SK-N-SH treated with all-trans-retinoic acid at 6 μM for 48 hours (cell line): ENCODE measurements at places on chromosomes 6 and 20.

- ATAC-seq, result no peak
Measured at GRCh38 chr6:401994-402640, 10.6 kb downstream of the IRF4 start.

DNA sequence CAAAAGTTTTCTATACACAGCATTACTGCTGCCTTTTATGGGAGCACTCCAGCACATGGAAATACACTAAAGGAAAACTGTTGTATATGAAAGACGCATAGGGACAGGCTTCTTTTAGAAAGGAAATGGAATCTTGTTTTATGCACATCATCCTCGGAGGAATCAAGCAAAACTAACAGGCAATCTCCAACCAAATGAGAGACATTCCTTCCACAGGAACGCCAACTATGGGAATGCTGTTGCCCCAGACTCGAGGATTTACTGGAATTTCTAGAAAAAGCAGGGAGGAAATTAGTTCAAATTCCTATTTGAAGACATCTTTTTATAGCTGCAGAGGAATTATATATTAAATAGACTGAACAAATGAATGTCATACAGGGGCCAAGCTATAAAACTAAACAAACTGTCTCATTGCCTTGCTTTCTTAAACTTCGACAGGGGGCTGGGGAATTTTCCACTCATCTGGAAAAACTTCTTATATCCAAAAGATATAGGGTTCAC lies 52.2 kb downstream of the LYRM4 start:
- ATAC-seq, result no peak

GRCh38 chr20:47725248-47725973 lies 59.9 kb downstream of the SULF2 start:
- peak; percentile 84 for ATAC-seq

GRCh38 chr20:23061262-23061661 lies 11.8 kb upstream of the THBD start:
- ATAC-seq, result no peak

DNA sequence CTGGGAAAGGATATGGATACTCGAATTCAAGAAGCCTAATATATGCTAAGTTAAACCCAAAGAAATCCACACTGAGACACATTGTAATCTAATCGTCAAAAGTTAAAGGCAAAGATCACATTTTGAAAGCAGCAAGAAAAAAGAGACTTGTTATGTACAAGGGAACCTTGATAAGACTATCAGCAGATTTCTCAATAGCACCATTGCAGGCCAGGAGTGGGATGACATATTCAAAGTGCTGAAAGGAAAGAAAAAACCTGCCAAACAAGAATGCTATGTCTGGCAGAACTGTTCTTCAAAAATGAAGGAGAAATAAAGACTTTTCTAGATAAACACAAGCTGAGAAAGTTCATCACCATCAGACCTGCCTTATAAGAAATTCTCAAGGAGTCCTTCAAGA lies 75.2 kb downstream of the COL21A1 start:
- no peak for ATAC-seq

- ATAC-seq, result no peak
Measured at GRCh38 chr20:8744228-8744844, 324.6 kb upstream of the PLCB4 start.

DNA sequence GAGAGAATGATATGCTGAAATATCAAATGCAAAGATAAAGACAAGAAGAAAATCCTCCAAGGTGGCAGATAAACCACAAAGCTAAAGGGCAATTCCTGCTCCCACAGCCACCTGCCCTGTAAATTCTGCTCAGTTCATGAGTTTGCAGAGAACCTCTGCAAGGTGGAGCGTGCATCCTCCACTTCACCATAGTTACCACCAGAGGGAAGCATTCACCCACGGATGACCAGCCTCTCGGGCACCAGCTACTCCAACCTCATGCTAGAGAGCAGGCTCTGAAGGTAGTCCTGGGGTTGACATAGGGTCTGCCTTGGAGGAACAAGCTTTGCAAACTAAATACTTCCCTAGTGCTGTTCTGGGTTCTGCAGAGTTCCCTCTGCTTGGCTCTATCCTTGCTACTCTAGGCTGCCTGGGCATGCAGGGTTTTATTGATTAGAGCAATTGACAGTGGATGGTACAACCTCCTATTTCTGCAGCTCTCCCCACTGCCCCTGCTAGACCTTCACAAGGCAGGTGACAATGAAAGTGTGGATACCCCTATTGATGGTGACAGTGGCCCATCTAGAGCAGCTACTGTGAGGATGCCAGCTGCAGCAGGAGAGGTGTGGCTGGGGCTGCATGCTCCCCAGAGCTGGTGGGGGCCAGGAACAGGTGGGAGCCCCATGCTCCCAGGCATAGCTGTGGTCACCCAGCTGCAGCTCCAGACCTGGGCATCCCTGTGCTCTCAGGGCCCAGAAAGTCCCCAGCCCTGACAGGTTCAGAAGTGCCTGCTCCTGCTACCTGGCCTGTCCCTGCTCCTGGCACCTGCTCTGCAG lies 51.1 kb downstream of the GGTLC1 start:
- peak; percentile 70 for ATAC-seq

GRCh38 chr20:19371112-19371511 lies 158.7 kb downstream of the SLC24A3 start:
- ATAC-seq, result no peak

DNA sequence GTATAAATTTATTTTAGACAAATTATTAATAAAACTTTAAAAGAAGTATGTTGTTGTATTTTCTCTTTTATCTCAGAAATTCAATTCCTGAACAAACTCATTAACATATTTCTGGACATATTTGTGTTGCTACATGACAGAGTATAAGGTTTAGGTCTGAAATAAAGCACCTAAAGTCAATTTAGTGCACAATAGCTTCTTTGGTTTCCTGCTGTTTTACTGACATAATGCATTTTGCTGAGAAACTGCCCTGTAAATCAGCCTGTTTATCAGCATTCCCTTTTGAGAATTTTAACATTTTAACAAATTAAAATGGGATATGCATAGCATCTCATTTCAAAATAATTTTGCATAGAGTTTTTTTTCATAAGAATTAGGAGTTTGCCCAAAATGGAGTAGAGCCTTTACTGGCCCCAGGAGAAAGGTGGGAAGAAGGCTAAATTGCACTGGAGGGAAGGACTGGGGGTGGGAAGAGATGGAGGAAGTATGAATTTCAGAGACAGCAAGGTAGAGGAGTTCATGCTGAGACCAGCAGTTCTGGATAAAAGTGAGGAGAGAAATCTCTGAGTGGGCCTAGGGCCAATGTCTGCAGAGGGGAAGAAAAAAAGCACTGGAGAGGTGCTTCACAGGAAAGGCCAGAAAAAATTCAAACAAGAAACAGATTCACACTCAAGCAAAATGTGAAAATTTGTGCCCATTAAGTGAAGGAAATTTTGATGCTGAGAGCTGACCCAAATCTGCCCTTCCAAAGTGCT lies 324.2 kb upstream of the HSF2 start:
- no peak for ATAC-seq

- no peak for ATAC-seq
Measured at GRCh38 chr20:12371990-12372389, 454.3 kb downstream of the BTBD3 start.

GRCh38 chr6:156281266-156281665 lies 495.9 kb upstream of the ARID1B start:
- no peak for ATAC-seq

DNA sequence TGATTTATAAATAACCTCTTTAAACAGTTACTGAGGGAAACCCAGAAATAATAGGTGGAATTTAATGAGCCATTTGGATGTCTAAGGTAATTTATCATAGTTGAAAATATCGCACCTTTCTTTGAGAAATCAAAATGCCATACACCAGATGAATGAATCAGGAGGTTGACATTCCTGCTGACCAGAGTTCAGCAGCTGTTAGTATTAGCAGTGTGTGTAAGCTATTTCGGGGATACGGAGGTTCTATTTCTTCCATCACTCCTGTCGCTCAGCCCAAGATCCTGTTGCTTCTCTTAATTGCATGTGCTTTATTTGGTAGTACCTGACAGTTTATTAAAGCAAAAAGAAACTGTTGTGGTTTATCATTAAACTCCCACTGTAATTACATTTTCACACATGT lies 67.1 kb downstream of the HDGFL1 start:
- ATAC-seq, result no peak

DNA sequence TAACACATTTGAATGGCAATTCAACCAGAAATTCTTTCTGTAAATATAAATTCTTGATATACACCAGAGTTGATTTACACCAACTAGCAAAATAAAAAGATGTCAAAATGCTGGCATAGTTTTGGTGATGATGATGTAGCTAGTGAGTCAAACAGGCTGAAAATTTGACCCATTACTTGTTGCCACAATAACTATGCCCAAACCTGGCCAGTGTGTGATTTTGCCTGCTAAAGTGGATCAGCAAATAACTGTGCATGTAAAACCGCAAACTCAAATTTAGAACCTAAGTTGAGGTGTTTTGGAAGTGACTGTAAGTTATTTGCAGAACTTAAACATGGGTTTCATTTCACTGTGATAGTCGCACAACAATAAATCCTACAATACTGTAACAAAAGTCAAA lies 125.9 kb downstream of the KIF6 start:
- ATAC-seq, result no peak

DNA sequence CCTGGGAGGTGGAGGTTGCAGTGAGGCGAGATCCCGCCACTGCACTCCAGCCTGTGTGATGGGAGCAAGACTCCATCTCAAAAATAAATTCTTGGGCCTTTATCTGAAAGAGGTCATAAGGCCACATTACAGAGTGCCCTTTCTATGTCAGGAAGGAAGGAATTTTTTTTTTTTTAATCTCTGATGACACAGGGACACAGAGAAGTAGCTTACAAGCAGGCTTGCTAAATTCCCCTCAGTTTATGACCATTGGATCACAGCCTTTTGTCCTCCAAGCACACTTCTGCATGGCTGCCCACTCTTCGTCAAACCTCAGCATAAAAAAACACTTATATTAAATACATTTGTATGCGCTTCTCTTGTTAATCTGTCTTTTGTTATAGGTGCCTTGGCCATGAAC lies 7.5 kb upstream of the IFNGR1 start:
- no peak for ATAC-seq

DNA sequence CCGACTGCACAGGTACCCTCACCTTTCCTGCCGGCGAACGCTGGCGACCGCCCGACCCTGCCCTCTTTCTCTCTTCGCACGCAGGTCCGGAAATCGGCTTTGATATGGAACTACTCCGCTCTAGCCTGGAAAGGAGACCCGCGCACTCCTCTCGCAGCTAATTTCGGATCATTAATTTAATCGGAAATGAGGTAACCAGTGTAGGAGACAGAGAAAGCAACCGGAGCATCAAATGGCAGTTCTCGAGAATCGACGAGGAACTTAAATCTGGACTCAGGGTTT lies 949 bp upstream of the ATXN1 start:
- peak; percentile 8 for ATAC-seq

DNA sequence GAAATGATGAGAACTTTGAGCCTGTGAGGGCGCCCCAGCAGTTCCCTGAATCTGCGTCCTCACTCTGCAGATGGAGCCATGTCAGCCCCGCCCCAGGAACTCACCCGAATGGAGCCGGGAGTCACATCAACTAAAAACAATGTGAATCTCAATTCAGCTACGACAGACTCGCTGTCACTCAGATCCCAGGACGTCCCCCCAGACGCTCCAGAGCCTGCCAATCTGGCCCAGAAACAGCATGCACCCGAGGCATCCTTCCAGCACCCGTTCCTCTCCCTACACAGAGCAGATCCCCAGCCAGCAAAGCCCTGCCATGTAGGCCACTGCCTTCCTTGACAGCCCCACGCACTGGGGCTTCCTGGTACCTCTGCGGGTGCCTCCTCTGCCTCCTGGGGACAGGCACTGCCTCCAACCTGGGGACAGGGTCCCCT lies 248.0 kb downstream of the TTLL2 start:
- no peak for ATAC-seq

DNA sequence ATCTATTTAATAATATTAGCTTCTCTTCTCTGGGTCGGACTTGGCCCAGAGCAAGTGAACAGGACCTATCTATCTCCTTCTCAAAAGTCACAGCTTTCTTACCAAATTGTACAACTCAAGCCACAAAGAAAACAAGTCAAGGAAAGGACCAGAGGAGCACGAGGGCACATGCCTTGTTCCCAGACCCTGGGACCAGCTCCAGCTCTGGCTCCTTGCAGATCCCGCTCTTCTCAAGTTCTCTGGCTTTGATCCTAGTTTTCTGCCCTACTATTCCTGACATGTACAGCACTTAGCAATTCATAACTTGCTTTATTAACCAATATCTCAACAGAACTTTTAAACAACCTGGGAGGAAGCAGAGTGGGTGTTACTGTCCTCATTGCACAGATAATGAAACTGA lies 185.9 kb downstream of the ESR1 start:
- ATAC-seq, result no peak

DNA sequence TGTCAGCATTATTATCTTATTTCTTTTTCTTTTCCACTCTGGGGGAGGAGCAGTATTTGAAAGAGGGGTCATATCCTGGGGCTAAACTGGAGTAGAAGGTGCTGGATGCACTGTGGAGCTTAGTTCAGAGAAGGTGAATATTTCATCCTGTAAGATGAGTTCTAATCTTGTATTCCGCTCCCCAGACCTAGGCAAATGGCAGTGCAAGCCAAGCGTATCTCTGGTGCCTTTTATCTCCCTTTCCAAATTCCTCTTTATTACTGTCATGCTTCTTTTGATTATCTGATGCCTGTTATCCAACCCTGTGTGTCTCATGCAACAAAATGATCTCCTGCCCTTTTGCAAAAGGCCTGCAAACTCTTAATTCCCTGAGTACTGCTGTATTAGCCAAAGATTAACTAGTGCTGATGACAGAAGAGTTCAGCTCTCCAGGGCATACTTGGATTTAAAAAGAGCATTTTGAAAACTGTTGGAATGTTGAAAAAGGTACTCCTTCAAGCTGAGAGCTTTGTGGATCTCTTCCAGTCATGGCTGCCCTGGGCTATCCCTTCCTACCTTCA lies 138.0 kb downstream of the CARMIL1 start:
- no peak for ATAC-seq

DNA sequence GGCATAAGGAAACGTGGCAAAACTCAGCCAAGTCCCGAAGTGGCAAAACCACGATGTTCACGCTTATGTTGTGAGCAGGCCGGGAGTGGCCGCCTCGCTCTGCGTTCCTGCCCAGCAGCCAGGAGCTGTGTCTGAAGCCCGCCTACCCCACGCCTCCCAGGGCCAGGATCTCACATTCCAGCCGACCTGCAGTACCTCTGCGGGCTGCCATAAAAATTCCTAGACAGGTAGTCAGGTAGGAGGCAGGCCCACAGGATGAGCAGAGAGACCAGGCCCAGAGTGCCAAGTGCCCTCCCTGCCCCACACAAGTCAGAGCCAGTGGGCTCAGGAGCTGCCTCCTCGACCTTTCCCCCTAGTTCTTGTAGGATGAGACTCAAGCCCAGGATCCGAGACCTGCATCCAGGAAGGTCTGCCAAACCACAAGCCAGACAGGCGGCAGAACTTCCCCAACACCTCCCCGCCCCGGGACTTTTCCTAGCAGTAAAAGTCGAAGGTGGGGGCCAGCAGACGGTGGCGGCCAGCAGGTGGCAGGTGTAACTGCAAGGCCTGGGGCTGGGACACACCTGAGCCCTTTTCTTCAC lies 16.7 kb downstream of the PMEPA1 start:
- no peak for ATAC-seq
